ENCODE measurements at places on chromosomes 11 and 22. TPM values are rescaled to one million over a fixed set of nuclear protein-coding genes. Genes with fewer than 3 reads are reported as not detected.
A peak's percentile ranks its signal among the peaks of the same experiment; 100 is the strongest.

- no peak for DNase-seq
Observed at GRCh38 chr22:22062306-22062793, 79.8 kb upstream of the TOP3B start.

DNA sequence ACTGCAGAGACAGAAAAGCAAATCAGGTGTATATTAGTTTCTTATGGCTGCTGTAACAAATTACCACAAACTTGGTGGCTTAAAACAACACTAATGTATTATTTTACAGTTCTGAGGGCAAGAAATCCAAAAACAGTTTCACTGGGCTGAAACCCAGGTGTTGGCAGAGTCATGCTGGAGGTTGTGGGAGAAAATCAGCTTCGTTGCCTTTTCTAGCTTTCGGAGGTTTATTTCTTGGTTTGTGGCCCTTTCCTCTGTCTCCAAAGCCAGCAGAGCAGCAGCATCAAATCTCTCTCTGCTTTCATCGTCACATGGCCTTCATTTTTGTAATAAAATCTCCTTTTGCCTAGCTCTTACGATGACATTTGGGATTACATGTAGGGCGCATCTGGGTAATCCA is 33.0 kb upstream of the OR6M1 start:
- DNase-seq = no peak

GRCh38 chr22:41003066-41003465 is 51.9 kb downstream of the RBX1 start:
- DNase-seq = peak; percentile 61

GRCh38 chr11:130763087-130763980 is 152.9 kb downstream of the SNX19 start:
- DNase-seq = no peak

DNA sequence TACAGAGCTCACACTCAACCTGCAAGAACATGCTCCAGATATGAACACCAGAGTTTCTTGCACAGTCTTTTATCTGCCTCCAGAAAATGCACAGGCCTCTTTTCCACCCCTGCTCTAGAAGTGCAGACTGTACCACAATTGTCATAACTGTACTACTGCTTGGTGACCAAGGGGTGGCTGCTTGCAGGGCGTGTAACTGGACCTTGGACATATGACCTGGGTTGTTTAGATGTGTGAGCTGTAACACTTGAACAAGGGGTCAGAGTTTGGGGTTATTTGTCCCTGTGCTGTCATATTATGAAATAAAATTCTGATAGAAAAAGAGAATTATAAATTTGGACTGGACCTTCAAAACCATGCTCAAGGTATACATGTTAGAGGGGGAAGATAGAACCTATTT is 1185.5 kb downstream of the FAM181B start:
- no peak for DNase-seq

DNA sequence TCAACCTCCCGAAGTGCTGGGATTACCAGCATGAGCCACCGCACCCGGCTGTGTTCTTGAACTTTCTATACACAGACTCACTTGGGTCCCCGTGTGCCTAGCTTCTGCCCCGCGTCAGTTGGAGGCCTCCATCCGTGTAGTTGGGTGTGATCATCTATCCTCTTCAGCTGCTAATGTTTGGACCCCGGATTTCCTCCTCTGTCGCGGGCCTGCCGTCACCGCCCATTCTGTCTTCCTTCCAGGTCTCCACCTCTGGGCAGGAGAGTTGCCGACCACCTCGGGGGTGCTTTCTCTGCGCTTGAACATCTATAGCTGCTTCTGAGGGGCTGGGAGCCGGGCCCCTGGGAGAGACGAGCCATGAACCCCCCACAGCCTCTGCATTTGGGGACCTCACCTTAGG is 5.5 kb downstream of the CDC42EP1 start:
- no peak for DNase-seq

DNA sequence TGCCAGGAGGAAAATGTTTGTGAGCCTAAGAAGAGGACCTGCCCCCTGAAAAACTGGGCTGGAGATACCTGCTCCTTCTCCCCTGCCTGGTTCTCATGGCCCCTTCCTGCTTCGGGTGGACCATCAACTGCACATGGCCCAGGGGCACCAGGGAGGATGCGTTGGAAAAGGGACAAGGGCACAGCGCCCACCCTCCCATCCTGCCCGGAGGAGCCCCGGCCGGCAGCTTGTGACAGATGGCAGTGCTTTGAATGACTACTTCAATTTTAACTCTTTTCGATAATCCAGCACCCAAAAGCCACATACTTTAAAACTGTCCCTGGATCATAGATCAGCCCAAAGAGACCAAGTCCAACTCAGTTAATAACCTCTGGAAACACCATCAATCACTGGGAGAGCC is 135.8 kb upstream of the NECTIN1 start:
- DNase-seq = no peak

- no peak for DNase-seq
Observed at GRCh38 chr11:14539982-14540421, 19.8 kb upstream of the PSMA1 start.

- no peak for DNase-seq
Observed at GRCh38 chr11:104130161-104130560, 33.8 kb downstream of the PDGFD start.

DNA sequence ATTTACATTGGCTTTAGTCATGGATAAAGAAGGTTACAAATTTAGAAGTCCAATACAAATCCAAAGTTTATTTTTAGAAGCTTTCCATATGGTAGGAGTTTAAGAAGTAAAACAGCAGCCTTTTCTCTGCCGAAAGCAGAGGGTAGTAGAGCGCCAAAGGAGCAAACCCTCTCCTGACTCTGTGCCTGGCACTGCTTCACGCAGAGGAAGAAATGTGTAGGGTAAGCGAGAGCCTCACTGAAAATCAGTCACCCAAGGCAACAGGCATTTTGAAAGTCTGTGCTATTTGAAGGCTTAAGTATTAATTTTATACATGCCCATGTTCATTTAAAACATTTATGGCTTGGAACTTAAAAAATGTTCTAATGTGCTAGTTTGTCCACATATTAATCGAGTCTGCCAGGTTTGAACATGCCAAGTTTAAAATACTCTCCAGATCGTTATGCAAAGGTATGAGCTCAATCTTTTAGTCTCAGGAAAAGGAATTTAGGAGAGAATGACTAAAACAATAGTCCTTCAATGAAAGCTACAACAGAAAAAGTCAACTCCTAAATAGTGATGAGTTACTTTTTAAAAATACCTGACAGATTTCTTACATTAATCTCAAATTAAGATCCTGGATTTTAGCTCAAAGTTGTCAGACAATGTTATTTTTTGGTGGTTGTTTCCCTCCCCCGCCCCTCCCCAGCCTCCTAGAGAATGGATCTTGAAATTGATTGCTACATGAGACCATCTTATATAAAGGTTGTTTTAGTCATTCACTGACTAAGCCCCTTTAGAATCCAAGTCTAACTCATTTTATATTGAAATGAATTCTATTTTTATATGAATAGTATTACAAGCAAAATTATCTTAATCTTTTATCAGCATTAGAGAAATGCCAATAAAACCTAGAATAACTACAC is 38.7 kb downstream of the MRTFA start:
- no peak for DNase-seq

DNA sequence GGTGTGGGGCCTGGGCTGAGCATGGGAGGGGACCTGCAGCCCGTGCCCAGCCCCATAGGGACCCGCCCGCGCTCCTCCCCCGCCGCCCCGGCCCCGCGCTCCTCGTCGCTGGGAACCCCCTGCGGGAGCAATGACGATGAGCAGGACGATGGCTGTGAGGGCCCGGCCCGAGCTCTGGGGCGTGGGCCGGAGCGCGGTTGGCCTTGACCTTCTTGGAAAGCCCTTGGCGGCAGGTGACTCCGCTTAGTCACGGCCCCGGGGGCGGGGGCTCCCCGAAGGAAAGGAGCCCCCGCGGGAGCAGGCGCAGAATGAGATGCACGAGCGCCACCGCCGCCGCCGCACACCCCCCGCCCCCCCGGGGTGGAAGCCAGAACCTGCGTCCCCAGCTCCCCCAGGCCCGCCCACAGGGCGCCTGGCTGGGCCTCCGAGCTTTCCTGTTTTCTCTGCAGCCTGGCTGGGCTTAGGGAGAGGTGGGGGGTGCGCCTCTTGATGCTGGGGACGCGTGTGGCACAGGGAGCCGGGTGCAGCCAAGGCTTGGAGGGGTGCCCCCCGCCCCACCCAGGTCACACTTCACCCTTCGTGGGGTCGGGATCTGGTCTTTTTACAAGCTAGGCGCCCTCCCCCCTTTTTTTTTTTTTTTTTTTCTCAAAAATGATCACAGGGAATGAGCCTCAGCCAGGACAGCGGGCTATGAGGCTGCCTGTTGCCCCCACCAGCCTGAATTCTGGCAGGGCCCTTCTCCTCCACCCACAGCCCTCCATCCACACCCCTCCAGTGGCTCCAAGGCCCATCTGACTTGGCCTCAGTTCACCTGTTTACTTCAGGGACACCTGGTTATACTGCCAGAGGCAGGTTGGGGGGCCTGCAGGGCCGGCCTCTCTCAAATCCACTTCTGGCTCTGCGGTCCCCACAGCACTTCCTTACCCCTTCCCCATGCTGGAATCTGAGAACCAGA is 17.9 kb downstream of the CRELD2 start:
- DNase-seq = peak; percentile 93

GRCh38 chr11:47411884-47412746 is 3.7 kb downstream of the SLC39A13 start:
- no peak for DNase-seq

GRCh38 chr11:128551611-128552335 is 35.6 kb downstream of the ETS1 start:
- DNase-seq = no peak

- DNase-seq = no peak
Observed at GRCh38 chr11:64778223-64778472, 194 bp downstream of the SF1 start.

- DNase-seq = no peak
Observed at GRCh38 chr11:118485273-118485672, 42.0 kb upstream of the TTC36 start.

DNA sequence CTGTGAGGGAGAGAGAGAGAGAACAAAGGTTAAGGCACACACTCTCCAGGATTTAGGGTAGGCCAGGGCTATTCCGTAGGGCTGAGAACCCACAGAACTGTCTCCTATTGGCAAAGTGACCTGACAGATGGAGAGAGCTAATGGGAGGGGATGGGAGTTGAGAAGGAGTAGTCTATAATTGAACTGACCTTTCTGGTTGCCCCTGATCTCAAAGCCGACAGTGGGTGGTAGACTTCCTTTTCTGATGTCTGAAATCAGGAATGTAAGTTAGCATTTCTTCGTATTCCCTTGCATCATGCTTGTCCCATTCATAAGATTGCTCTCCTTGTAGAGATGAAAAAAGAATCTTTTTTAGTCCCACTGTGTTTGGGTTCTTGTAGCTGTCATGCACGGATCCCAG is 210.1 kb downstream of the NTM start:
- no peak for DNase-seq

GRCh38 chr11:4181782-4182721 is 87.5 kb downstream of the RRM1 start:
- DNase-seq = no peak

DNA sequence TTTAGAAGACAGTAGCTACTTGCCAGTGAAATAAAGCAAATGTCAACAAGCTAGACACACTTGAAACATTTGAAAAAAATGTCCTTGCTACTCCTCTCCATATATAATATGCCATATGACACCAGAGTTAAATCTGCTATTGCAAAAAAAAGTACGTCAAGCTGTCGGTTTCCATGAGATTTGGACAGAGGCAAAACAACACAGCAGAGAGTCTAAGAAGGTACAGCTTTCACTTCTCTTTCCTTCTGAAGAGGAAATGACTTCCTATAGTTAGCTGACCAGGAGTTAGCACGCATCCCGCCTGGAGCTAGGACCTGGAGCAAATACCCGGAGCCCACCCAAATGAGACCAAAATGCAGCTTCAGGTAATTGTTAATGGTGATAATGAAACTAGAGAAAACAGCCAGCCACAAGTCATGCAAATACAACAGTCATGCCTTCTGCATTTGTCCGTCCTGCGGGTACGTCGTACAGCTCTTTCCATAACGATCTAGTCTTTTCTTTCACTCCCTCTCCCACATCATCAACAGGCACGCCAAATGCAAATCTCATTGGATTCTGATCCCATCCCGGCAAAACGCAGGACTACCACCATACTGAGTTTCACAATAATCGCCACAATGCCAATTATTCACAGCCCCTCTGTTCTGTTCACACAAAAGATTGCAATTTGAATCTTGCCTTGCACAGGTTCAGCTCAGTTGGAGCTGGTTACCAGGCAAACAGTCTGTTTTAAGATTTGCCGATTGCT is 395.0 kb upstream of the CCDC90B start:
- DNase-seq = no peak

GRCh38 chr11:47564933-47565339 is 463 bp upstream of the PTPMT1 start:
- DNase-seq = no peak

DNA sequence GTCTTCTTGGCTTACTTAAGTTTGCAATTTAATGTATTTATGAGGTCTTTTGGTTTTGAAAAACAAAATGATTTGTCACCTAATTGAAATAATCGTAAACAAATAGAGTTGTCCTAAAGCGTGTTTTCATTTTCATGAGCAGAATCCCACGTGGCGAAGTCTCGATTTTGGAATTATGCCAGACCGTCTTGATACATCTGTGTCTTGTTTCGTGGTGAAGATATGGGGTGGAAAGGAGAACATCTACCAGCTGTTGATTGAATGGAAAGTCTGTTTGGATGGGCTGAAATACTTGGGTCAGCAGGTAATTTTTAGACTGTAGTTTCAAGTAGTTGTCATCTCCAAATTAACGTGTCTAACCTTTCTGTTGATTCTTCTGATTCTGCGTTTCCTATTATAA is 64.7 kb downstream of the UVRAG start:
- no peak for DNase-seq

GRCh38 chr11:24064309-24064903 is 432.4 kb upstream of the LUZP2 start:
- DNase-seq = no peak

- DNase-seq = peak; percentile 95
Observed at GRCh38 chr11:121466063-121466794, 13.5 kb upstream of the SORL1-AS1 start.

DNA sequence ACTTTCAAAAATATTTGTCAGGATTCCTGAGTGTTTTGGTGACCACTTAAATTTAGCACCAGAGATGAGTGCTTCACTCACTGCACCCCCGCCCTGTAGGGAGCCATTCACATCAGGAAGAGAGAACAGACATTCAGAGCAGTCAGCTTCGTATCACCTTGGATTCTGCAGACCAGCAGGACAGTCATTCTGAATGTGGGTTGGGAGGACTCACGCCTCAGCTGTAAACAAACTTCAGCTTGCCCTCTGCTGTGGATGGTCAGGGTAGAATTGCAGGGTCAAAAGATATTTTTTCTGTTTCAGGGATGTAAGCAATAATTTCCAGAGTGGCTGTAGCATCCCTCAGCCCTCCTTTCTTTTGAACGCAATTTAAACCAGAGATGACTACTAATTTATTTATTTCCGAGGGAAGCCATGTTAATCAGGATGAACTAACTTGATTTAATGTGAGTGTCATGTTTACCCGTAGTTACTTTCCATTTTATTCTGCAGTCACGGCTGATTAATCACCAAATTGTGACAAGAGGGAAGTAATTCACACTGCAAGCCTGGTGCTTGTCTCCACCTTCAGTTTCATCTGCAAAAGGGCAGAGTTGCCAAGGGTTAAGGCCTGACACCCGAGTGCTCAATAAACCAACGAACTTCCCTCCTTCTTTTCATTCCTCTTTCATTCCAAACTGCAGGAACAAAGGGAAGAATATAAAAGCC is 174.2 kb upstream of the DDI1 start:
- no peak for DNase-seq

DERL3 gene
- total RNA-seq = 11.4 TPM

MRGPRE gene
- total RNA-seq = 0.81 TPM

KDM4E gene
- total RNA-seq = not detected

LRP5 gene
- 82.4 TPM for total RNA-seq

KBTBD3 gene
- 13.2 TPM for total RNA-seq

IMMP1L gene
- total RNA-seq = 26.5 TPM

OR4C16 gene
- not detected for total RNA-seq

BLID gene
- 2.6 TPM for total RNA-seq

STK33 gene
- total RNA-seq = 13.1 TPM

OR6T1 gene
- total RNA-seq = not detected

ZP1 gene
- not detected for total RNA-seq

Data from ureter (tissue), 1 donor.